ENCODE measurements at places on chromosomes 11 and 22. TPM values are rescaled to one million over a fixed set of nuclear protein-coding genes. Genes with fewer than 3 reads are reported as not detected.
A peak's percentile ranks its signal among the peaks of the same experiment; 100 is the strongest.

The POTEH gene
- total RNA-seq: not detected

The MS4A7 gene
- total RNA-seq: not detected

DNA sequence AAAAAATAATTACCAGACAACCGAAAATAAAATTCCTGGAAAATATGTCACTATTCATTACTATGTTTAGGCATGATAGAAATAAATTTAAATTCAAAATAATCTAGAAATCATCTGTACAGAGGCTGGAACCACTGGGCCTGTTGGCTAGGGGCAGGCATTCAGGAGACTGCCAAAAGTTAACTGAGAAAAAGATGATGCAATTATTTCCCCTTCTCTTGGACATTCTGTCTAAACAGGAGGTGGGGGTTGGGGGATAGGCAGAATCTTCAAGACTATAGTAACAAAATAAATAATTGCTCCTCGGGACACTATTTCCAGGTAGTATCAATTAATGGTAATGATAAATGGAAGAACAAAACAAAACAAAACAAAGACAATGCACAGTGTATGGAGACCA is 14.1 kb downstream of the BTBD10 start:
- DNase-seq: peak; percentile 11
- H3K36me3 ChIP-seq: no peaks in the 10 kb centered on the region

DNA sequence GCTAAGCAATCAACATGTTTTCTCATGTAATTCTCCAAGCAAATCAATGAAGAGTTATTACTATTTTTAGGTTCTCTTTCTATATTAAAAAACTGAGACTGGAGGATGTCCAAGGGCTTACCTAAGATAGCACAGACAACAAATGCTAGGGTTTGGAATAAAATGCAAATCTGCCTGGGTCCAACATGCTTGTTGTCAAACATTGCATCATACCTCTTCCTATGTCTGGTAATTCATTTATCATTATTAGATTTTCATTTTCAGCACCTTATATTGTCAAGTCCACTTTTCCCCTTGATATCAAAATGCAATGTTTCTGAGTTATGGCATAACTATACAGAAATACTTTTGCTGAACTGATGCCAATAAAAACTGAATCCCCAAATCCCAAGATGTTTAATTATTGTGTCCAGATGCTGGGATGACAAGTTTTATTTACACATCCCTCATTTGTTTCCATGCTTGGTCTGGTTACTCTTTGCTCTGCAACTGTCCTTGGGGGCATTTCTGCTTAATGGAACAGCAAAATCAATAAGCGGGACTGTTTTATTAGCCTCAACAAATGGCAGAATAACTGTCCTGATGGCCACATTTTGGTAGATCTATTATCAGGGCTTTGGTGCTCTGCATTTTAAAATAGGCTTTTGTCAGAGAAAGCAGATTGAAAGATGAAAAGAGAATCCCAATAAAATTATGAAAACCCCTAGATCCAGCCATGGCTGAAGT is 86.0 kb downstream of the C11orf87 start:
- H3K4me1 ChIP-seq: no peaks in the 10 kb centered on the region
- no peak for DNase-seq
- H3K36me3 ChIP-seq: no peaks in the 10 kb centered on the region
- H3K27me3 ChIP-seq: no peaks in the 10 kb centered on the region
- H3K4me3 ChIP-seq: no peak overlapping the region

The GSTT2B gene
- not detected for total RNA-seq

The GAS2L1 gene
- 21.4 TPM for total RNA-seq

The CFAP300 gene
- not detected for total RNA-seq

The RPLP2 gene
- total RNA-seq: 3,932 TPM

DNA sequence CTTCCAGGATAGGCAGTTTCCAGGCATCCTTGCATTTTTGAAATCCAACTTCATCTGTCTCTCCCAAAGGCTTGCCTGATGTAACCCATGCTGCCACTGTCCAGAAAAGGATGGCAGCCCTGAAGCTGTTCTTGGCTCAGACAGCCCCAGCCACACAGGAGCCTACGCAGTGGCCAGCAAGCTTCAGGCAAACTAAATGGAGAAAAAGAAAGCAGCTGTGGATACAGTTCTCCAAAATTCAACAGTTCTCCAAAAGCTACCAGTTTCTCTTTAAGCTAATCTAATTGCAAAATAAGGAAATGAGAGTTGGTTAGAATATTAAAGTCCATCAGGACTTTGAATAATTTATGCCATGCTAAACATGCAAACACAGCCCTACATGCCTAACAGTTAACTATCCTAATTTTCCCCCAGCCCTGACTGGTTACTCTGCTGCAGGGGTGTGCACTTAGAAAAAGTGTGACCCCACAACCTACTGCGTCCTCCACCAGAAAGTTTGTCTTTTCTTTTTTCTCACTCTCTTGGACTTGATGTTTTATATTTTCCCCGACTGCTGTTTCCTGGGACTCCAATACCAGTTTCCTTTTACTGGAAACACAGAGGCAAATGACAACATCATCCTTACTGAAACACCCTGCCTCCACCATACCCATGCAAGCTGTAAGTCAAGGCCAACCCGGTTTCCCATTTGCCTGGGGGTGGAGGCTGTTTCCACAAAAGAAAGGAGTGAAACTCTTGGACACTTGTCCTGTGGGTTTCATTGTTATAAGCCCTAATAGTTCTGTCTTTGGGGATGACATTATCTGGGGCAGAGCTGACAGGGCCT is 69.1 kb upstream of the OR5AN1 start:
- no peak overlapping the region for H3K4me3 ChIP-seq
- no peaks in the 10 kb centered on the region for H3K4me1 ChIP-seq
- H3K36me3 ChIP-seq: no peaks in the 10 kb centered on the region
- no peak for DNase-seq

- peaks cover 16% of the 10 kb centered on the region for H3K27me3 ChIP-seq
- H3K4me1 ChIP-seq: peaks cover 25% of the 10 kb centered on the region
- no peak overlapping the region for H3K4me3 ChIP-seq
- H3K36me3 ChIP-seq: no peaks in the 10 kb centered on the region
Observed at GRCh38 chr22:24190159-24190540, 8.9 kb downstream of the SUSD2 start.

- no peaks in the 10 kb centered on the region for H3K27me3 ChIP-seq
- no peak overlapping the region for H3K4me3 ChIP-seq
- no peak for DNase-seq
- H3K27ac ChIP-seq: no peak overlapping the region
- H3K36me3 ChIP-seq: peaks cover 88% of the 10 kb centered on the region
Observed at GRCh38 chr22:20052309-20053259, 27.5 kb upstream of the DGCR8 start.

GRCh38 chr11:30023074-30023473 is 6.2 kb upstream of the KCNA4 start:
- DNase-seq: no peak
- H3K27me3 ChIP-seq: no peaks in the 10 kb centered on the region
- H3K27ac ChIP-seq: no peak overlapping the region
- H3K4me1 ChIP-seq: no peaks in the 10 kb centered on the region

- H3K27ac ChIP-seq: no peak overlapping the region
- peaks cover 3% of the 10 kb centered on the region for H3K27me3 ChIP-seq
- no peaks in the 10 kb centered on the region for H3K4me1 ChIP-seq
- no peak overlapping the region for H3K4me3 ChIP-seq
Observed at GRCh38 chr11:85718991-85719807, 33.2 kb upstream of the CCDC89 start.

GRCh38 chr11:35335226-35335625 is 84.1 kb downstream of the SLC1A2 start:
- no peaks in the 10 kb centered on the region for H3K27me3 ChIP-seq
- no peak for DNase-seq
- H3K27ac ChIP-seq: no peak overlapping the region
- no peaks in the 10 kb centered on the region for H3K36me3 ChIP-seq
- no peaks in the 10 kb centered on the region for H3K4me1 ChIP-seq
- no peak overlapping the region for H3K4me3 ChIP-seq

The OR51B2 gene
- 4.0 TPM for total RNA-seq

The C11orf87 gene
- total RNA-seq: not detected

GRCh38 chr11:122068837-122069236 is 47.2 kb downstream of the BLID start:
- no peaks in the 10 kb centered on the region for H3K36me3 ChIP-seq
- H3K27ac ChIP-seq: no peak overlapping the region
- H3K4me3 ChIP-seq: no peak overlapping the region
- DNase-seq: no peak

DNA sequence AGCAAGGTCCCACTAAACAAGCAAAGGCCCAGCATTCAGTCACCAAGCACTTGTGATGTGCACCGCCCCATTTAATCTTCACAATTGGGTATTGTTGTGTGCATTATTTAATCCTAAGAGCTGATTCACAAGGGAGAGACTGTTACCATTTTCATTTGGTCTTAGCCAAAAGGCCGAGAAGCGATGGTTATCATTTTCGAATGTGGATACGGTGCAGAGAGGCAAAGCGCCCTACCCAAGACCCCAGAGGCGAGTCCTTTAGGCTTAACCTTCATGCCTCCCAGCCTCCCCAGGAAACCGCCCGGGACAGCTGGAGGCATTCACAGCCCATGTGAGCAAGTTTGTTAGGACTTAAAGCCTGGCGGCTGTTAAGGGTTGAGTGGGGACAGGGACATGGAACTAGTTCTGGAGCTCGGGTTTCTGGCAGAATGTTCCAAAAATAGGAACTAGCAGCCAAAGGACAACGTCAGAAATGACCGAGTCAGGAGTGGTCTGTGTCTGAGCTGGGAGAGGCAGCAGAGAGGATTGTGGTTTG is 13.0 kb upstream of the UPK3A start:
- H3K4me3 ChIP-seq: no peak overlapping the region
- H3K27ac ChIP-seq: no peak overlapping the region
- no peaks in the 10 kb centered on the region for H3K27me3 ChIP-seq
- no peaks in the 10 kb centered on the region for H3K36me3 ChIP-seq
- no peak for DNase-seq

DNA sequence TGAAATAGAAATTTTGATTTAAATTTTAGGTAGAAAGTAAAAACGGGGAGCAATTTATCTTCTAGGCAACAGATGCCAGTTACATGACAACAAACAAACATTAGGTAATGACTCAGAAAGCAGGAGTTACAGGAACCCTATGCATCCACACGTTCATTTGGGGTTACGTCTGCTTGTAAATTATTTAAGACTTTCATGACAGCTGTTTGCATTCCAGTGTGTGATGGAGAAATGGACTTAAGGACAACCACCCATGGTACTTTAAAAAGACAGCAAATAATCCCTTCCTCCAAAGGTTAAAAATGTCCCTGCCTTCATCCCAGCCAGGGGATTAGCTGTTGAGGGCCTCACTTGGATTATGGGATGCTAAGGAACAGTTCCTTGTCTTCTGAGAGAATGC is 11.8 kb downstream of the E2F8 start:
- H3K36me3 ChIP-seq: peaks cover 95% of the 10 kb centered on the region
- H3K27ac ChIP-seq: no peak overlapping the region
- no peak overlapping the region for H3K4me3 ChIP-seq

The APOL4 gene
- 9.8 TPM for total RNA-seq

The NXPE2 gene
- not detected for total RNA-seq

DNA sequence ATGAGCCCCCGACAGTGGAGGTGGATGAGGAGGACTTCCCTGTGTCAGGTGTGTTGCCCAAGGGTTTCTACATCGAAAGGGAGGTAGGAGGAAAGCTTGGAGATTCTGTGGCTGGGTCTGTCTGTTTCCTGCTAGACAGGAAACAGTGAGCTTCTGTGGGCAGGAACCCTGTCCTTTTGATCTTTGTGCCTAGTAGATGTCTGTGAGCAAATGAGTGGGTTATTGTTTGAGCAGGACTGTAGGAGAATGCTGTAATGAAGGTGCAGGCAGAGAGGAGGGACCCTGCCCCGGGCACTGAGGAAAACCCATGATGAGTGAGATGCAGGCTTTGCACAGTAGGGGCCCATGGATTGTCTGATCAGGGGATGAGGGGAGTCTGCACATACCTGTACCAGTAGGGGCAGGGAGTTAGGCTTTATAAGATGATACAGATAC is 14.0 kb downstream of the USP35 start:
- H3K27me3 ChIP-seq: no peaks in the 10 kb centered on the region
- peaks cover 7% of the 10 kb centered on the region for H3K36me3 ChIP-seq
- DNase-seq: no peak
- H3K4me3 ChIP-seq: no peak overlapping the region

DNA sequence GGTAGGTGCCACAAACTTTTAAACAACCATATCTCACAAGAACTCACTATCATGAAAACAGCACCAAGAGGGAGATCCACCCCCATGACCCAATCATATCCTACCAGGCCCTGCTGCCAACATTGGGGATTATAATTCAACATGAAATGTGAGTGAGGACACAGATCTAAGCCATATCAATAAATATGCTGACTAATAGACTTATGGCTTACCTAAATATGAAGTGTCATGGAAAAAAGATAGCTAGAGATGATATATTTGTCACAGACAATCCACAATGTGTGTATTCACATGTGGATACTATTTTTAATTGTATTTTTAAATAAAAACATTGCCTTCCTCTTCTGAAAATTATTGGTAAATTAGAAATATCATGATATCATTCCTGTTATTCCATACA is 38.2 kb upstream of the RAB38 start:
- no peaks in the 10 kb centered on the region for H3K4me1 ChIP-seq
- H3K36me3 ChIP-seq: no peaks in the 10 kb centered on the region
- no peak overlapping the region for H3K27ac ChIP-seq
- DNase-seq: no peak
- no peaks in the 10 kb centered on the region for H3K27me3 ChIP-seq

GRCh38 chr11:10604798-10605197 is 36.3 kb upstream of the LYVE1 start:
- no peak overlapping the region for H3K4me3 ChIP-seq
- peaks cover 9% of the 10 kb centered on the region for H3K4me1 ChIP-seq
- H3K36me3 ChIP-seq: no peaks in the 10 kb centered on the region
- no peaks in the 10 kb centered on the region for H3K27me3 ChIP-seq

The POLD3 gene
- 22.1 TPM for total RNA-seq

The HEPHL1 gene
- total RNA-seq: not detected

DNA sequence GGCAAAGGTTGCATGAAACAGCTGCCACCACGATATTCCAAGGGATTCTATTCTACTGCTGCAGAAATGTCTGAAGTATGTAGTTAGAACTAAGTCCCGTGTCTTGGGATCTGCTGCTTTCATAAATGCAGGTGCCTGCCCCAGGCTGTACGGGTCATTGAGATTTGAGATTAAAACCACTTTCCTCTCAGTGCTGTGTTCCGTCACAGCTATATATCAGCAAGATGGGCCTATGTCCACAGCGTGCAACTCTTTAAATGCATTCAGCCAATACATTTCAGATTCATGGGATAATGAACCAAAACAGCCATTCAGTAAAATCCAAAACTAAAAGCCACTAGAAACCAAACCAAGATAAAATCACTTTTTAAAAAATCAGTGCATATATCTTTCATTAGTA is 107.3 kb upstream of the LUZP2 start:
- H3K36me3 ChIP-seq: no peaks in the 10 kb centered on the region
- H3K4me1 ChIP-seq: no peaks in the 10 kb centered on the region
- no peak overlapping the region for H3K4me3 ChIP-seq
- DNase-seq: no peak
- H3K27ac ChIP-seq: no peak overlapping the region

The SERGEF gene
- total RNA-seq: 31.4 TPM

DNA sequence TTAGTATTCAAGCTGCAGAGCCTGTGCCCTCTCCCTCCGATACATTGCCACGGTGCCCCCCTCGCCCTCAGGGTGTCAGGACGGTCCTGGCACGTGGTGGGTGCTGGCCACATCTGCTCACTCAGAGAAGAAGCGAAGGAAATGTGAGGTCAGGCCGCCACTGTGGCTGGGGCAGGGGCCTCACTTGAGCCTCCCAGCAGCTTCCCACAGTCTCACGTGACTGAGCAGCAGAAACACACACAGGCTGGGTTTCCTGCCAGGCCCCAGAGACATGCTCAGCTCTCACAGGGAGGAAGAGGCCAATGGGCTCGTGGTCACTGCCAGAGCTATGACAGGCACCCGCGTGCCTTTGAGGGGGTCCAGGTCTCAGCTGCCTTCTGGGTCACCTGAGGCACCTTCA is 37.9 kb upstream of the PRR5 start:
- peaks cover 4% of the 10 kb centered on the region for H3K27me3 ChIP-seq
- peaks cover 14% of the 10 kb centered on the region for H3K4me1 ChIP-seq
- H3K36me3 ChIP-seq: no peaks in the 10 kb centered on the region
- no peak for DNase-seq
- H3K4me3 ChIP-seq: no peak overlapping the region
